ENCODE measurements at places on chromosomes 1 and 21.
A peak's percentile ranks its signal among the peaks of the same experiment; 100 is the strongest.

GRCh38 chr1:97820470-97821188 lies 100.2 kb downstream of the DPYD start:
- no peak for DNase-seq

DNA sequence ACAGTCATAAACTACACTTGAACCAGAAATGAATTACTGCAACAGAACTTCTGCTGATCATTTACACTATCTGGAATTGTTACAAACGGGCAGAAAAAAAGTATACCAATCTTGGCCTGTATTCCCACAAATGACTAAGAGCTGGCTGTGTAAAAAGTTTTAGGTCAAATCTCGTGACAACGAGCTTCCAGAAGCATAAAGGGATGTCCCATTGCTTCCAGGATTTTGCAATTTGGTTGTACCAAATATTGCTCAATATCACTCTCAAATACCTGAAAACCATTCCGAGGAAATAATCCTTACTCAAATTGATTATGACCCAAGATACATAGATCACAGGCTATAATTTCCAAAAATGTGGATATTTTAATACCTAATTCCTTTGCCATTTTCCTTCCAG lies 175.6 kb downstream of the TBX15 start:
- DNase-seq = no peak

- no peak for DNase-seq
Observed at GRCh38 chr1:170168265-170168664, 22.5 kb downstream of the NTMT2 start.

DNA sequence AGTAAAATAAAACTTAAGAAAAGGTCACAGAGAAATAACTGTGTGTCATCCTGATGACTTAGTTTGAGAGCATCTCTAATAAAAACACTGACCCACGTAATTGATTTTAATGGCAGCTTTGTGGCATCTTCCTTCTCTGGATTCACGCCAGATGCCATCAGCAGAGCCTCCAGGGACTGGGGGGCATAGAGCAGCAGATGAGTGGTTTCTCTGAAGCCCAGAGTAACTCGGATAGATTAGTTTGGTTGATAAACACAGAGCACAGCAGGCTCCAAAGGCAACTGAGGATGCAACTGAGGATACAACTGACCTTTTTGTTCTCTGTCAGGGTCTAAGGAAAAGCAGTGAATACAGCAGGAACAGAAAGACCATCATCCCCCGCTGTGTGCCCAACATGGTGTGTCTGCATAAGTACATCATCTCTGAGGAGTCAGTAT lies 180.8 kb downstream of the RPS6KC1 start:
- no peak for DNase-seq

DNA sequence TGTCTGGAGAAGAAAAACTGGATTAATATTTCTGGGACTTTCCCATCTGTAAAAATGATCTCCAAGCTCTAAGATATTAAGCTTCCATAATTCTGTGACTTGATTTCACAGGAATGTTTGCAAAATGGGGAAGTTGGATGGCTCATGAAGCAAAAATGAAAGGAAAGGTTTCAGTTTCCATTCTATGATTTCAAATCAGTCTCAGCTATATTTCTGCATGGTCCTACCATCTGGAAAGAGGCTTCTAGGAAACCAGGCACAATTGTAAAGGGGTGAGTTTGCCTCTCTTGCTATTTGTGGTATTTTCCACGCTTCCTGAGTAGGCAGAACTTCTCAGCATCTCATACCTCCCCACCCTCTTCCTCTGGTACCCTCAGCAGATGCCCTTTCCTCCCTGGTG lies 22.4 kb upstream of the ACTN2 start:
- no peak for DNase-seq

GRCh38 chr1:176243746-176244145 lies 36.7 kb upstream of the COP1 start:
- no peak for DNase-seq

DNA sequence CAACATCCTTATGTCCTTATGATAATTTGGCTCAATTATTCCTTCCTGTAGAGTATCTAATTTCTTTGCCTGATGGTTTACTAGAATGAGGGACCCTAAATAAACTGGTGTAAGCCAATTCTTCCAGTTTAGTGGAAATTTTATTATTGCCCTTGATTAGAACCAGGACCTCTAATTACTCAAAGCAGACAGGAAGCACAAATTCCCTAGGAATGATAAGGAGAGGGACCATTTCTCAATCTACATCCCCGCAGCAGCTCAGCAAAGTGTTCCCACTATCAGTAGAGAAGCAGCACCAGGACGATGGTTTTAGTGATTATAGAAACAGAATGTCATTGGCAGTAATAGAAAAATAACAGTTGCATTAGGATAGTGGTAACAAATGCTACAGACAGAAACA lies 97.1 kb downstream of the PLPPR4 start:
- DNase-seq = no peak

DNA sequence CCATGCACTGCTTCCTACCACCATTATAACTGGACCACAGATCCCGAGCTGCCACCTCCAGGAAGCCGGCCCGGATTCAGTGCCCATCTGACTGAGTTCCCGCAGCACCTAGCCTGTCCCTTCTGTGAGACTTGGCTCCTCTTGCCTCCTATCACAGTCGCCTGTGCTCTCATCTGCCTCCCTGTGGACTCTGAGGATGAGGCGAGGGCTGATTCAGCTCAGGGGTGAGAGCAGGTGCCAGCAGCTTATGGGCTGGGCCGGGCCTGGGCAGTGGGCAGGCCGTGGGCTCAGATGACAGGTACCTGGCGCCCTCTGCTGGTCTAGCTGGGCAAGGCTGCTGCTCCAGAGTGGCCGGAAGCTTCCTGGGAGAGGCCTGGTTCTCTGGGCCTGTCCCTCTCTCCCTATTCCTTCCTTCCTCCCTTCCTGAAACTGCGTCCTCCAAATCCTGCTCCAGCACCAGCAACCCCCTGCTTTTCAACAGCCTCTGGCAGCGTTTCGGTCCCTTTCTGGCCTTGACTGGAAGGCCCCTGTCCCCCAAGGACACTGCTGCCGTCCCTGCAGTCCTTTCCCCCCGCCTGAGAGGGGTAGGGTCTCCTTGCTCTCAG lies 17.3 kb upstream of the PCSK9 start:
- peak; percentile 62 for DNase-seq

DNA sequence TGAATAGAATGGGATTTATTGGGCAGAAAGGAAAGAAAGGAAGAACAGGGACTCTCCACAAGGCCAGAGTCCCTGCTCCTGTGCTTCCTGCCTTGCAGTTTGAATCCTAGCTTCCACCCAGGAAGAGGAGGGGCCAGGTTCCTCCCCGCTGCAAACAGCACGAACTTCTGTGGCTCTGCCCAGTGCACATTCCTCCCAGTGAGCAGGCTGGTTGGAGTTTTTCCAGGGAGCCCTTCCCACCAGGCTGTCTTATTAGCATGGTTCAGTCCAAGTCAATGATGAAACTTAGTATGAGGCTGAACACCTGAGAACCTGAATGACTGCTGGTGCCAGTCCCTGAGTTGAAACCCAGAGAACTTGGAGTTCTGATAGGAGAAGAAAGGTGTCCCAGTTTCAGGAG lies 247.2 kb downstream of the DUSP10 start:
- DNase-seq = no peak

- no peak for DNase-seq
Observed at GRCh38 chr1:22317231-22317919, 134.3 kb upstream of the ZBTB40 start.

DNA sequence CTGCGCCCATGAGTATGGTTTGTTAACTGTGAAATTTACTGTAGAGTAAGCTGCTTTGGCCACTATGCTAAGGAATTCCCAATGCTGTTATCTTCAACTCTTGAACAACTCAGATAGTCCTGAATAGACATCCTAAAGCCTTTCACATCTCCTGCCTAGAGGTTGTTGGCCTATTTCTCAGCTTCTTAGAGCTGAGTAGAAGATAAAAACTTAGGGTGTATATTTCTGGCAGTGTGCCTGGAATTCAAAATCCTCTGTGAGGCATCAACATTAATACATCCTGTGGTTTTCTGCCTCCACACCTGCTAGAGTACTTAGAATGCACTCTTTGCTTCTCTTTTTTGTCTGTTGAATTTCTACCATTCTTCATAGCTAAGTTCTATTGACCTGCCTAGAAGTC lies 45.8 kb upstream of the RC3H1 start:
- no peak for DNase-seq

DNA sequence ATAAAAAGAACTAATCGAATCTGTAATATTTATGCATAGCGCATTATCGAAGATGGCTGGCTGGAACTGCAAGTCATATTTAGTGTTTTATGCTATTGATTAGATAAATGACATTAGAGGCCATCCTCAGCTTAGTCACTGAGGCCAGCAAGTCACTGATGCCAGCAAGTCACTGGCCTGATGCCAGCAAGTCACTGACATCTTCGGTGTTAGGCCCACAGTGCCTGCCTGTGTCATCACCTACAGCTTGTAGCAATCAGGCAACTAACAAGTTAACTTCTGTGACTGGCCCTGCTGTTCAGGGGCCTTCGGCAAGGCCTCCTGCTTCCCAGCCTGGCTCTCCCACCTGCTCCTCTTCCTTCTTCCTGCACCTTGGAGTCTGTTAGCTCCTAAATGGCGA lies 65.6 kb upstream of the SCCPDH start:
- DNase-seq = no peak

DNA sequence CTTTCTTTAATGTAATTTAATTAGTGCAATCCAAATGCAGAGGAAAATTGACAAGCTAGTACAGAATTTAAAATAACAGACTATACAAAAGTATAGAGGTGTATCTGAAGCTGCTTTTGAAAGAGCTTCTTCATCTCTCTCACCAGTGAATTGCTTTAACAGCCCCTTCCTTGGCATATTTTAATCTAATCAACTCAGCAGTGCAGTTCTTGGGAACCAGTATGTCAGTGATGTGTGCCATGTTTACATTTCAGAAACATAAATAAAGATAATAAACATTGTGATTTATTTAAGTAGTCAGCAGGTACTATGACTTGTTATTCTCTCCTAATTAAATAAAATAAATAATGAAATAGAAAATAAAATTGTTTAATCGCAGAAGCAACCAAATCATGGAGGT lies 1260.6 kb downstream of the NCAM2 start:
- DNase-seq = no peak

GRCh38 chr1:241551759-241552638 lies 19.8 kb downstream of the KMO start:
- peak; percentile 85 for DNase-seq

DNA sequence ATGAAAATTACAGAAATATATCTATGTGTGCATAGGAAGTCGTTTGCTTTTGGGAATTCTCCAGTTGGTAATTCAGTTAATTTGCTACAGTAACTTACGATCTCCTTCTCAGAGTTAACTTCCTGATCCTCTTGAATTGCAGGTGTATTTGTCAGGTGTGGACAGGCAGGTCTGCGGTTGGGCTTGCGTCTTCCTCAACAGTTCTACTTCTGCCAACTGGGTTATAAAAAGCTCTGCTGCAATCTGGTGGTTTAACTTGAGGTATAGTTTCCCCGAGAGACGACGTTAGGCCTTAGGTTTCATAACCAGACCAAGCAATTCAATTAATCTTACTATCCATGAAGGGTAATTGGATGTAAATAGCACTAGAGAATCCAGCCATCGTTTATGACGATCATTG lies 88.2 kb downstream of the GABPA start:
- no peak for DNase-seq

GRCh38 chr1:224213438-224214119 lies 30.5 kb downstream of the DEGS1 start:
- DNase-seq = no peak

- DNase-seq = no peak
Observed at GRCh38 chr1:118659646-118660045, 328.5 kb downstream of the TBX15 start.

GRCh38 chr1:4407851-4408250 lies 246.6 kb upstream of the AJAP1 start:
- DNase-seq = no peak

DNA sequence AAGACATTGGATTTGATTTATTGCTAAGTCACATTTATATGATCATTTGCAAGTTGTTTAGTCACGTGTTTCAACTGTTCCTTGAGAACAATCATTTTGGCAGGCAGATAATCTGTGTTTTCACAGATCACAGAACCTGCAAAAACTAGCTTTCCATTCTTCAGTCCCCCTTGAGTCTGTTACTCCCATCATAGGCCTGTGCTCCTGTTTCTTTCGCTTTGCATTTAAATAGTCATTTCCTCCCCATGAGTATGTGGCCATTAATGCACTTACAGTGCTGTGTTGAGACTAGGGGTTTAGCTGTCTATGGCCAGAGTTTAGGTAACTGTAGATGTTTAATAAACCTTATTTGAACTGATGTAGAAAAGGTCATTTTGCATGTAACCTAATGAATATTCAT lies 214.5 kb downstream of the PATJ start:
- no peak for DNase-seq

- DNase-seq = no peak
Observed at GRCh38 chr1:234997896-234998741, 130.5 kb downstream of the TOMM20 start.

- no peak for DNase-seq
Observed at GRCh38 chr21:32193098-32193465, 85.8 kb downstream of the MIS18A start.

DNA sequence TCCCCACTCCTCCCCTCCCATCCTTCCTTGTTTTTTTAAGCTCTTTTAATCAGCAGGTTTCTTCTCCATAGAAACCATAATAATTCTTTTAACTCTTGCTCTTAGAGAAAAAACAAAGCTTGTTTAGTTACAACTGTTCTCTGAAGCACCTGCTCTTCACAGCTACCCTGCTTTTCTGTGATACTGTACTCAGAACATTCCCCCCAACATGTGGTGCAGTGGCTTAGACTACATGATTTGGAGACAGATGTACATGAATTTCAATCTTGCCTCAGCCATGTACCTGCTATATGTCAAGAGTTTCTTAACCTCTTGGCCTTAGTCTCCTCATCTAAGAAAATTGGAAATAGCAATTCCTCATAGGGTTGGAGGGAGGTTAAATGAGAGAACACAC lies 33.5 kb downstream of the LAMC2 start:
- DNase-seq = no peak

DNA sequence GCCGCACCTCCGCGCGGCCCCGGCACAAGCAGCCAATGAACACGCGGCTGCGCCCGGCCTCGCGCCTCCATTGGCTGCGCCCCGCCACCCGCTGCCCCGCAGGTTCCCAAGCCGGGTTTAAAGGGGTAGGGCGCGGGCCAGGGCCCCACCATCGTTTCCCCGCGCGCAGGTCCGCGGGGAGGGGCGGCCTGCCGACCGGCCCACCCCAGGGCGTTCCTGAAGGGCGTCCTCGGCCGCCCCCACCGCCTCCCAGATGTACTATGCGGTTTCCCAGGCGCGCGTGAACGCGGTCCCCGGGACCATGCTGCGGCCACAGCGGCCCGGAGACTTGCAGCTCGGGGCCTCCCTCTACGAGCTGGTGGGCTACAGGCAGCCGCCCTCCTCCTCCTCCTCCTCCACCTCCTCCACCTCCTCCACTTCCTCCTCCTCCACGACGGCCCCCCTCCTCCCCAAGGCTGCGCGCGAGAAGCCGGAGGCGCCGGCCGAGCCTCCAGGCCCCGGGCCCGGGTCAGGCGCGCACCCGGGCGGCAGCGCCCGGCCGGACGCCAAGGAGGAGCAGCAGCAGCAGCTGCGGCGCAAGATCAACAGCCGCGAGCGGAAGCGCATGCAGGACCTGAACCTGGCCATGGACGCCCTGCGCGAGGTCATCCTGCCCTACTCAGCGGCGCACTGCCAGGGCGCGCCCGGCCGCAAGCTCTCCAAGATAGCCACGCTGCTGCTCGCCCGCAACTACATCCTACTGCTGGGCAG lies at the start of gene OLIG1:
TSS of gene OLIG1 (plus strand) at position 148 of the 750 bp plus-strand sequence. CDS start at position 254, 106 bp downstream.
- DNase-seq = no peak

- no peak for DNase-seq
Observed at GRCh38 chr1:222547260-222547614, 667 bp downstream of the HHIPL2 start.

GRCh38 chr1:26210147-26210870 lies 19.9 kb downstream of the CATSPER4 start:
- DNase-seq = no peak
